ENCODE measurements at places on chromosomes 13 and 19. TPM values are rescaled to one million over a fixed set of nuclear protein-coding genes. Genes with fewer than 3 reads are reported as not detected.

Gene ACTMAP
- total RNA-seq = 11.4 TPM

Gene CCL25
- total RNA-seq = not detected

Gene PLK5
- total RNA-seq = not detected

Gene PCDH17
- 3.5 TPM for total RNA-seq
